ENCODE measurements at places on chromosomes 16 and 17. TPM values are rescaled to one million over a fixed set of nuclear protein-coding genes. Genes with fewer than 3 reads are reported as not detected.

Gene NPIPA2
- 1.1 TPM for total RNA-seq

Gene TEKT1
- not detected for total RNA-seq

Gene TNFRSF17
- not detected for total RNA-seq

Gene TBC1D3H
- total RNA-seq, result not detected

All from A549 treated with GW870086 at 1 μM for 4 hours (cell line).